ENCODE measurements at places on chromosomes 12 and 14.
A peak's percentile ranks its signal among the peaks of the same experiment; 100 is the strongest.

DNA sequence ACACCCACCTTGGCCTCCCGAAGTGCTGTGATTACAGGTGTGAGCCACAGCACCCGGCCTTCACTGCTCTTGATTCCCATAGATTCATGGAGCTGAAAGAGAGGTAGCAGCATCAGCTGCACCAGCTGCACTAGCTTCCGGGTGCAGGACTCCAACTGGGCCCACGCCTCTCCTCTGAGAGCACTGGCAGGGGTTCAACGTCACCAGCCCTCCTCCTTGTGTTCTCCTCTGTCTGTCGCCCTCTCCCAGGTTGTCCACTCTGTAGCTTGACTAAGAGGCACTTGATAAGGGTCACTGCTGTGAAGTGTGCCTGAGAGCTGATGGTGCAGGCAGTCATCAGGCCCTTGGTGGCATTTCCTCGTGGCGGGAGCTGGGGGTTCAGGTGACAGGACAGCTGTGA lies 28.3 kb downstream of the MLXIP start:
- peak; percentile 94 for DNase-seq

- no peak for DNase-seq
Measured at GRCh38 chr12:55707841-55708694, at the start of gene ITGA7. ITGA7 (minus strand) TSS chr12:55707904; CDS start chr12:55707682, 222 bp downstream.

GRCh38 chr12:10191865-10192264 lies 13.0 kb downstream of the TMEM52B start:
- DNase-seq: no peak

- DNase-seq: no peak
Measured at GRCh38 chr12:49821373-49822287, 6.6 kb downstream of the NCKAP5L start.

DNA sequence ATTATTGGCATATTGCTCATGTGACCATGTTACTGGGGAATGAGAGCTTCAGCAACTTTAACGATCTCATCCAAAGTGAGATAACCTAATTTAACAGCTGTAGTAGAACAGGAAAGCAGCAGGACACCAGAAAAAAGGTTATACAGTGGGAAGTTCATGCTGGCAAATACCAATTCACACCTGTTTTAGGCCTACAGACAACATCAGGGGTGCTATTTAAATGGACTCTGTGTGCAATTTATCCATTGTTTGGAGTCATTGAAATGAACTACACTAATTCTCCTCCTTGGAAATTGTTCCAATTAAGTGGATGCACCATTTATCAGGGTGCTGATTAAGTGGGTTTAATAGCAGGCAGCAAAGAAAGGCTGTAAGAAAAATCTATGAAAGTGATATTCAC lies 424.4 kb upstream of the LMO3 start:
- no peak for DNase-seq

- DNase-seq: no peak
Measured at GRCh38 chr14:96799489-96800054, 2.4 kb downstream of the VRK1 start.

DNA sequence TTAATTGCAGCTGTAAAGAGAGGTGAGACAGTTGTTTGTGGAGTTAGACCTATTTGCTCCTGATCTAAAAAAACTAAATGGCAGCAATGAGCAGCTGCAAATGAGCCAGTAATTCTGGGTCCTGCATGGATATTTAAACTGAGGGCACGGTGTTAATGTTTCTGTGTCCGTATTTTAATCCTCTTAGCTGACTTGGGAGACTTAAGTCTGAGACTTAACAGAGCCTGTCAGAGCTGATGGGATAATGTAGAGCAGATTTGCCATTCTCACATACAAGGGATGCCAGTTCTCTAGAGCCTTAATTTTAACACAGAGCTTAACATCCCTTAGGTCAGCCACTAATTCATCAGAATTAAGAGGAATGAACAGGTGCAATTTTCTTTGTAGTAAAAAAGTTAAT lies 178.6 kb upstream of the PDE3A start:
- no peak for DNase-seq

GRCh38 chr14:60631842-60632241 lies 17.4 kb downstream of the SIX1 start:
- no peak for DNase-seq

DNA sequence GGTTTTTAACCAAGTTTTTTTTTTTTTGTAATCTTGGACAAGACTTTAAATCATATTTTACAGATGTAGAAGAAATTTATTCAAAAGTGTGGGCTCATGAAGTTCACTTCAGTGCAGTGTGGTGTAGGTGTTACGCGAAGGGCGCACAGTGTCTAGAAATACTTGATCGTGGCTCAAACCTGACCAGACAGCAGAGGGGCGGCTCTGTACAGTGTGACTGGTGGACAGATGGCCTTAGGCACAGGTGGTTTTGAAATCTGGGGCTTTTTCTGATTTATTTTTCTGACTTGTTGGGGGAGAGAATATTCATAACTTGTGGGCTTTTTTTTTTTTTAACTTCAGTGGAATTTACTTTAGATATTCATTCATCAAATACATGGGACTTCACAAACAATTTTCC lies 179.2 kb downstream of the PELI2 start:
- DNase-seq: no peak

DNA sequence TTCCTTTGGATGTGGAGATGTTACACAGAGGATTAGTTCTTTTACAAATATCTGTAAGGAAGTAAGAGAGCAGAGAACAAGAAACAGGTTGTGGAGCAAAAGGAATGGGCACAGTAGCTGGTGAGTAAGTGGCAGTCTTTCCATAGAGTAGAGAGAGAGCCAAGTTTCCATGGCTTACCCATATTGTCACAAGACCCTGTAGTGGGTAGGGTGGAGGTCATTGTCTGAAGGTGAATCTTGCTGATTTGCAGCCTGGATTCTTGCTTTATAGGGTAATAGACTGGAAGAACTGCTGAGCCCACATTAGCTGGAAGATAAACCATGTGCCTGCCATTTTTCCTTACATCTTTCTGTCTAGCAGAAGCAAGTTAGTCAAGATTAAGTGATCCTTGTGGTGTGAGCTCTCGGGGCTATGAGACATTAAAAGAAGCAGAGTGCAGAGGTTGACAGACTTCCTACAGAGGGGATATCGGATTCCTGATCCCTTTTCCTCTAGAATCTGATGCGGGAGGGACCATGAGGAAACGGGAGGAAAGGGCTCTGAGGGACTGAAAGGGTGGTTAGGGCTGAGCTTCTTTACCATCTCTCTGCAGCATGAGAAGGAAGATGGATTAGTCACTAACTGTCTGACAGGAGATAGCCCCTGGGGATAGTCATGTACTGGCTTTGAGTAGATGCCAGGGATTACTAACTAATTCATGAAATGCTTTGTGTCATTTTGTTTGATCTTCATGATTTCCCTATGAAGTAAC lies 44.0 kb upstream of the LRTM2 start:
- no peak for DNase-seq

- DNase-seq: no peak
Measured at GRCh38 chr14:72801836-72802587, 91.9 kb downstream of the DPF3 start.
